Type B pancreatic cell (in vitro differentiated cells): ENCODE measurements at places on chromosomes 2 and 18.

GRCh38 chr2:68901199-68901514 lies 30.0 kb upstream of the BMP10 start:
- no peak for DNase-seq

DNA sequence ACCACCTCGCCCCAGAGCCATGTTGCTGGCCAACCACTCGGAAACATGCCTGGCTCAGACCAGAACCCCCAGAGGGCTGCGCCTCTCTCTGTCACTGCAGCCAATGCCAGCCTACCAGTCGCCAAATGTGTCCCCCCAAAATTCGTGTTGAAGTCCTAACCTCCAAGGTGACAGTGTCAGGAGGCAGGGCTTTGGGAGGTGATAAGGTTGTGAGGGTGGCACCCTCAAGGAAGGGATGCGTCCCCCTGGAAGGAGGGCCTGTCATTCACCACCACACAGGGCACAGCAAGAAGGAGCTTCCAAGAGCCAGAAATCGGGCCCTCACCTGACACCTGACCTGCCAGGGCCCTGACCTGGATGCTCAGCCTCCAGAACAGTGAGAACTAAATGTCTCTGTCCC lies 291.9 kb upstream of the SALL3 start:
- no peak for DNase-seq

DNA sequence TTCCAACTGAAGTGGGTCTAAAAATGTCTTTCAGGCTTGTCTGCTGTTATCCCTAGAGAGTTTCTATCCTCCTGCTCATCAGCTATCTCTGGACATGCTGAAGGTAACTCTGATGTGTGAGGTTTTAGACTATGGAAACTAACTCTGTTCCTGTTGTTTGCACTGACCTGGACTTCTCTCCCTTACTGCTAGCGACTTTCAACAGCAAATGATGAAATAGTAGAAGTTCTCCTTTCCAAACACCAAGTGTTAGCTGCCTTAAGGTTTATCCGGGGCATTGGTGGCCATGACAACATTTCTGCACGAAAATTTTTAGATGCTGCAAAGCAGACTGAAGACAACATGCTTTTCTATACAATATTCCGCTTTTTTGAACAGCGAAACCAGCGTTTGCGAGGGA lies 26.9 kb downstream of the RMC1 start:
- DNase-seq: no peak

- no peak for DNase-seq
Observed at GRCh38 chr2:110107092-110108079, 8.2 kb downstream of the MALL start.

- no peak for DNase-seq
Observed at GRCh38 chr2:20208476-20208859, 16.5 kb downstream of the SDC1 start.

DNA sequence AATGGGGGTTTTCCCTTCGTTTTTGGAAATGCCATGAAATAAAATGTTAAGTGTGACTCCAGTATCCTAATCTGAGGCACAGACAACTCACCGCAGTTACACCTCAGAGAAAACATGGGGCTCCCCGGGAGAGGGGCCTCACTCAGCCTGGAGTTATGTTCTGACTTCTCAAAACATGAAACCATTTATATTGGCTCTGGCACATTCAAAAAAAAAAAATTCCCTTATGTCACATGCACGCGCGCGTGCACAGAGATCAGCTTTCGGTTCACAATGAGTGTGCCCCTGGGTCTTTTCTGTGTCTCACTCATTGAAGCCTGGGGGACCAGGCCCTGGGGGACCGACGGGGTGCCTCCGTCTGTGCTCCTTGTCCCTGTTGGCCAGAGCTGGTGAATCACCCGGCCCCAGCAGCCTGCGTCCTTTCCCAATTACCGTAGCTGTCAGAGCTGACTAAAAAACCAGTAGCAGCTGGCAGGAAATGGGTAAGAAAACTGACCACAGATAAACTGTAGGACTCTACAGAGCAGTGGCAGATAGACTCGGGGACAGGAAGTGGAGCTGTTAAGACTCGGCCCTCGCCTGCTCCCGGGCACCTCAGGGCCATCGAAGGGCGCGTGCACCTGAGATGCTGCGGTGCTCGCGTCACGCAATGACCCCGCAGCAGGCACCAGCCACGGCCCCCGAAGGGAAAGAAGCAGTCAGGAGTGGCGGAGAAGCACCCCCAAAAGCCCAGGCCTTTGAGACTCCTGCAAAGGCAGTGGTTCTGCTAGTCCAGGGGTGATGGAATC lies 138.3 kb upstream of the ID2 start:
- DNase-seq: no peak

- no peak for DNase-seq
Observed at GRCh38 chr2:167134381-167135072, 246.2 kb downstream of the XIRP2 start.

GRCh38 chr2:187075199-187075635 lies 226.2 kb upstream of the ZSWIM2 start:
- DNase-seq: no peak

- no peak for DNase-seq
Observed at GRCh38 chr2:43191947-43192516, 34.4 kb downstream of the ZFP36L2 start.
